ENCODE measurements at places on chromosomes 13 and 19.

DNA sequence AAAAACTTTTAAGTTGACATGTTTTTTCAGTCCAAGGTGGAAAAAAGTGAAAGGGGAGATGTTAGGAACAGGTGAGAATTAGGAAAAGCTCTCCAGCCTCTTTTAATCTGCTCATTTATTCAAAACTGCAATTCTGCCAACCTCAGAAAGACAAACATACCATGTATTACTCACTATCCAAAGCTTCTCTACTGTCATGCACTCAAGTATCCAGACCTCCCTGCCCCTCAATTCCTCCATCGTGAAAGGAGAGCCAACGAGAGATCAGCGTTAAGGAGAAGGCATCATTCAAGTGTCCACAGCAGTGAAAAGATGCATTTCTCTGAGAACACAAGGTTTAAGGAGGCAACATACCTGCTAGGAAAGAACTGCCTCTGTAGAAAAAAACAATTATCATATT lies 24.5 kb downstream of the DIAPH3 start:
- no peak for DNase-seq

DNA sequence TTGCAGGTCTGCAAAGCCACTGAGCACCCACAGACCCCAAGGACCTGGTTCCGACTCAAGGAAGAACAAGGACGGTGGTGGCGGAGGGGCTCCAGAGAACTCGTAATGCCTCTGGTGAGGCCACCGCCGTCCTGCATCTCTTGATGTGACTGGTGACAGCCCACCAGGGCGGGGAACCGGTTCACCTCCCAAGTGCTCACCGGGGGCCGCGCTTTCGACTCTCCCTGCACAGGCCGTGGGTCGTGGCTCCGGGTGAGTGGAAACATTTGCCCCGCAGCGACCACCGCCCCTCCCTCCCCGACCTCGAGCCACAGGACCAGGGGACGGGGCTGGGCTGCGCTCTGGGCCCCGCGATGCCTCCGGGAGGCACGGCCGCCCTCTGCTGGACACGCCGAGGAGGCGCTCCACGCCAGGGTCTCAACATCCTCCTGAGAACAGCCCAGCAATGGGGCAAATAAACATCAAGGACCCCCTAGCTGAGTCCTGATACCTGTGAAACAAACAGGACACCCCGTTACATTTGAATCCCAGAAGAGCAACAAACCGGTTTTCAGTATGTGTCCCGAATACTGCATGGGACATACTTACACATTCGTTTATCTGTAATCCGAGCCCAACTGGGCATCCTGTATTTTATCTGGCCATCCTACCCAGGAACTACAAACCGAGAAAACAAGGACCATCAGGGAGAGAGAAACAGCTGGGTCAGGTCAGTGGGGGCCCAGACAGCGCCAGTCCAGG lies 3.9 kb upstream of the PLPP2 start:
- peak; percentile 78 for DNase-seq

- no peak for DNase-seq
Measured at GRCh38 chr19:42121656-42122069, 10.6 kb downstream of the POU2F2 start.

DNA sequence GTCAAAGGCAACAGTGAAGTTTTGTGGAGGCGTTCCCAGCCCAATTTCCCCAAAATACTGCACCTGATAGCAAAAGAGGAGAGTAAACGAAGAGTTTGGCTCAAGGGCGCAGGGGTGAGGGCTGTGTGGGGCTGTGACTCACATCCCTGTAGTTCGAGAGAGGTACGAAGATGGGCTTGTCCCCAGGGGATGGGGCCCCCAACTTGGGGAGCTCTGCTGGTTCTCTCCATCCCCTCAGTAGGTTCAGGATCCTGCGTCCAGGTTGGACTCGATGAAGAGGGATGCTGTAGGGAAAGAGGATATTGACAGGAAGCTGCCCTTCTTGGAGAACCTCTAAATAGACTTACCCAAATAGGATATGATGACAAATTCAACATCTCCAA lies 3.4 kb downstream of the NAPSA start:
- no peak for DNase-seq

GRCh38 chr19:38670921-38671398 lies 23.5 kb downstream of the ACTN4 start:
- peak; percentile 82 for DNase-seq

DNA sequence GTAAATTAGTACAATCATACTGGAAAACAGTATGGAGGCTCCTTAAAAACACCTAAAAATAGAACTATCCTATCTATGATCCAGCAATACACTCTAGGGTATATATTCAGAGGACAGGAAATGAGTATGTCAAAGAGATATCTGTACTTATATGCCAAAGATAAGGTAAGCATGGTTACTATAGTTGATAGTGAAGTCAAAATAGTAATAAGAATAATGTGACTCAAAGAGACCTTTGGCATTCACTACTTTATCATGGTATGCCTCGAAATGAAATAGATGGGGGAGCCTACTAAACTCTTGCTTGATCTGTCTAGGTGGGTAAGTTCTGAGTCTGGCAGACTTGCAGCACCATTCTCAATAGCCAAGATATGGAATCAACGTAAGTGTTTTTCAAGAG lies 30.3 kb downstream of the FXYD5 start:
- DNase-seq: no peak

- no peak for DNase-seq
Measured at GRCh38 chr13:77415253-77416071, 88.6 kb upstream of the MYCBP2 start.

GRCh38 chr19:49428547-49429451 lies 3.6 kb downstream of the GFY start:
- DNase-seq: no peak

- no peak for DNase-seq
Measured at GRCh38 chr13:20803180-20803965, 29.6 kb upstream of the EEF1AKMT1 start.
